ENCODE measurements at places on chromosomes 1 and 21.
A peak's percentile ranks its signal among the peaks of the same experiment; 100 is the strongest.

DNA sequence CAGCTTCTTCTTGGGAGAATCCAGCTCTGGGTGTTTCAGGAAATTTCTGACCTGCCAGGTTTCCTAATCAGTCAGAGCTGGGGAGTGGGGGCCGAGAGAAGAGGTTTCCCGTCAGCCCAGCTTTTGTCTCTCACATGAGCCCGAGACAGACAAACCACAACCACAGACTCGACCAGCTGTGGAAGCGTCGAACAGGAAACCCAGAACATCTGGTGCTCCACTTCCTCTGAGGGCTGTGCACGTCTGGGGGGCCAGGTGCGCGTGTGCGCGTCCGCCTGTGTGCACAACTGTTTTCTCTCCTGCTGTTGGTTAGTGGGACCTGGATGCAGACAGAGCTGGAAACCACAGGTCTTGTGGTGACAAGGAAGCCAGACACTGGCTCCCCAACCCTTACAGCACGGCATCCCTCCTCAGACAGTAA lies 113.0 kb upstream of the SLC25A33 start:
- peak; percentile 56 for DNase-seq

DNA sequence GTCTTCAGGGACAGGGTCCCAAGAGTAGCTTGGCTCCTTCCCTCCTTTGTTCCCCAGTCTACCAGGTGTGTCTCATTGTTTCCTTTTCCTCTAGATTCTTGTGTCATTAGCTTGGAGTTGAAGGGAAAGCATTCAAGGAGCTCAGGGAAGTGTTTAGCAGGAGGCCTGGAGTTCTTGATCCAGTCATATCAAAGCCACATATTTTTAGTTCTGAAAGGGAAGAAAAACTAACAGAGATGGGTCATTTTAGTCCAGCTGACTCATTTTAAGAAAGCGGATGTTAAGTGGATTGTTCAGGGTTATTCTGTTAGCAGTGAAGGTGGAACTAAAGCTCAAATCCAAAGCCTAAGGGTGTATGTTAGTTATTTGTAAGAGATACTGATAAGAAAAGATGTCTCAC lies 721 bp downstream of the C1orf54 start:
- no peak for DNase-seq

DNA sequence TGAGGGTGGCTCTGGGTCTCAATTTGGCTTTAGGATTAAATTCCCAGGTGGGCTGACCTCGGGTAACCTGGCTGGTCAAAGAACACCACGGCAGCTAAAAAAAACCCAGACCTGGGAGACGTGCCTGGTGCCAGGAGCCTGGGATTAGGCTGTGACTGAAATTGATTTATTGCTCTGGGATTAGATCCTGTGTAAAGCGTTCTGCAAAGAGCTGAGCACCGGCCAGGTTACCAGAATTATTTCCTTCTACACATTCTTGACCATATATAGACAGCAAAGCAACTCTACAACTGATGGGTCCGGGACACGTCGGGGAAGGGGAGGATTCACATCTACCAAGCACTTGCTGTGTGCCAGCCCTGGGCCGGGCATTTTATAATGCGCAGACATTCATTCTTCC lies 45.2 kb downstream of the TMCO4 start:
- no peak for DNase-seq

GRCh38 chr1:53956308-53957168 lies 10.4 kb downstream of the LRRC42 start:
- DNase-seq = no peak

DNA sequence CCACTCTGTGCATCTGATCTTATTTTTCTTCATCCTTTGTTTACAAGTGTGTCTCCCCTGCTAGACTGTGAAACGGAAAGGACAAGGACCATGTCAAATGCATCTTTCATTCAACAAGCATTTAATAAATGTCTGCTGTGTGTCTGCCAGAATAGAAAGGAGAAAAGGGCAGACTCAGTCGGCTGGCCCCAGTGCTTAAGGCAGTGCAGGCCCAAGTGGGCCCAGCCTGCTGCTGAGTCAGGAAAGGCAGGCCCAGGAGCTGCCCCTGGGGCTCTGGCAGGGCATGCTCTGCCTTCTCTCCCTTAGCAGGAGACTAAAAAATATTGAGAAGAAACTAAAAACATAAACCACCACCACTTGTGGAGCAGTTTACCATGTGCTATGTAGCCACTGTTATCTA lies 38.1 kb downstream of the PLEKHA6 start:
- DNase-seq = no peak

DNA sequence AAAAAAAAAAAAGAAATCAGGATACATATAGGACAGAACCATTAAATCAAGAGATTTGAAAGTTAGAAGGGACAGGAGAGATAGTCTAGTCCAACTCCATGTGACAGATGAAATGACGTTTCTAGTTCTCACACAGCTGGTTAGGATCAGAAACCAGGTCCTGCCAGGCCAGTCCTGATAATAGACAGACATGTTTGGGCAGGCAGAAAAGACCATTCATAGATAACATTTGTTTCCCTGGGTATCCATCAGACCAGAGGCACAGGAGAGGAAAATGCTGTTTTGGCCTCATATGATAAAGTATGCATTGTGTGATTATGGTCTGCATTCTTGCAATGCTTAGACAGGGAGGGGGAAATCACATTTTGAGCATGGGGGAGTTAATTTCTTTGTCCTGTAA lies 29.3 kb downstream of the ZBTB8B start:
- DNase-seq = no peak

GRCh38 chr1:110829955-110830553 lies 42.9 kb upstream of the CD53 start:
- no peak for DNase-seq

DNA sequence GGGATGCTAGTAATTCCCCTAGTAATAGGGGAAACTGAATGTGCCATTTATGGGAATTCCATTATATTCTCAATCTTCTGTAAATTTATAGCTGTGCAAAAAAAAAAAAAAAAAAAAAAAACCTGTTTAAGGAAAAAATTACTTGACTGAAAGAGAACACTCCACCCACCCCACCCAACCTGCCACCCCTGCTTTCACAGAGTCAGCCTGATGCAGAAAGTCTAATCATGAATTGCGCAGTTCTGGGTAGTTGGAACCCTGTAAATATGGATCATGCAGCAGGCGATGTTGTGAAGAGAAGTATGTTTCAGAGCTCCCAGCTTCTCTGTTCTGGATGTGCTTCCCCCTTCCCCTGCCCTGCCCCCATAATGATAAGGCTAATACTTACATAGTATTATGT lies 19.6 kb upstream of the LAMC2 start:
- no peak for DNase-seq

DNA sequence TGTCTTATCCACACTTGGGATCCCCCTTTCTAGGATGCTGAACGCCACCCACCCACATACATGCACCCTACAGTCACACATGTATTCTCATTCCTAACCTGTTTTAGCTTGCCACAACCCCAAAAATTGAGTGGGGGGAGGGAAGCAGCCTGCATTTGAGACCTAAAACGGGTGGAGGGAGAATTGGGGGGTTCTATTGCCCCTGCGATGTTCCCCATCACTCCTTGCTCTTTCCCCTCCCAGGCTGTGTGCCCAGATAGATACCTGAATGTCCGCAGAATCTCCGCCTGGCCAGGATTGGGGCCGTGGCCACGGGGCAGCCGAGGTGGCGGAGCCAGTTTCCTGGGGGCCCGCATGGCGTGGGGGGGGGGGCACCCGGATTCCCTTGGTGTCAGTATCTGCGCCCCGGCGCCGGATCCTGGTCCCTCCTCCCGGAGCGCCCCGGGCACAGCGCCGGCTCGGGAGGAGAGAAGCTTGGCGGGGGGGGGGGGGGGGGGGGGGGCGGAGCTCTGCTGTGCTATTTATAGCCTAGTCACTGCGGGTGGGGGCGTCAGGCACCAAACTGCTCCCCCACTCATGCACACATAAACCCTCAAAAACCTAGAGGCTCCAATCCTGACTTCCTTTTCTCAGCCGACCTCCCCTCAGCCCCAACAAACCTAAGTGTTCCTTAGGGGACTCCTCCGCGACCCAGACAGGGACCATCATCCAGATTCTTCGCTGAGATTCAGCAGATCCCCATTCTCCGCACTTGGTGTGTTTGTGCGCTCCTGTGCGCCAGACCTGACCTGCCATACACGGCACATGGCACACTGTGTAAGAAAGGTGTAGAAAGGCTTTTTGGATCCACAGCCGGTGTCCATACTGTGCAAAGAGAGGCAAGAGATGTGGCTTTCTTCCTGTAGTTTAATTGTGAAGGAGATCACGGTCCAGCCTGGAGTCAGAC lies 1.9 kb downstream of the ANKRD34A start:
- DNase-seq = no peak

- no peak for DNase-seq
Measured at GRCh38 chr1:198955085-198955484, 316.2 kb downstream of the PTPRC start.

DNA sequence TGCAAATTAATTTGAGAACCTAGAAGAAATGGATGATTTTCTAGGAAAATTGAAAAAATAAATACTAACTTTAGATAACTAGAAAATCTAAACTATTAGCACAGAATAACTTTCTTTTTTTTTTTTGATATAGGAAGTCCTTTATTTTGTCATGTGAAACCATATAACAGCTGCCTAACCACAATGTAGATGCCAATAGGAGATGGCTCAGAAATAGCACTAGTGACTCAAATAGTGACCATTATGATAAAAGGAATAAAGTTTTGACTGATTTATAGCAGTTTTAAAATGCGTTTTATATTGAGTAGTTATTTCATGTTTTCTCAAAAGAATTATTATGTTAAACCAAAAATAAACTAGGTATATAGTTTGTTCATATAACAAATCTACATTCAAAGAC lies 158.0 kb upstream of the CACYBP start:
- no peak for DNase-seq

DNA sequence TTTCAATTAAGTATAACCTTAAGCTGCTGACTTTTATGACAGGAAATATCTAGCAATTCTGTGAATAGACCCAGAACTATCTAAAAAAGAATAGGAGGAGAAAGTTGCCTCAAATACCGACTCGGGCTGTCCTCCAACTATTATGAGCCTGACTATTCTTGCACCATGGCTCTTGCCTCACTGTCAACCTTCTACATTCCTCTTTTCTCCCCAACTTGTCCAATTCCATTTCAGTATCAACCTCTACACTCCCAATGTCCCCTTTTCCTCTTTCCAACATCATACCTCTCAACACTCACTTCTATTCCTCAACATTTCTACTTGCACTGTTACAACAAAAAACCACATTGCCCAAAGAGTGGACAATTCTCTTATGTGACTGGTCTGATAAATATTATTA lies 2.3 kb downstream of the ZZZ3 start:
- DNase-seq = no peak

GRCh38 chr1:68149110-68149798 lies 83.1 kb downstream of the WLS start:
- no peak for DNase-seq

GRCh38 chr1:87804128-87804527 lies 475.4 kb downstream of the LMO4 start:
- no peak for DNase-seq

- no peak for DNase-seq
Measured at GRCh38 chr21:30479259-30479658, 908 bp downstream of the KRTAP19-1 start.

All from stimulated activated CD8-positive, alpha-beta memory T cell treated with anti-CD3 and anti-CD28 coated beads, Interleukin-7, amount 100 ng/mL, for 4 hours (primary cell).